ENCODE measurements at places on chromosomes 11 and 22.

- DNase-seq, result no peak
Observed at GRCh38 chr22:48528221-48528915, 1299.3 kb downstream of the BRD1 start.

- no peak for DNase-seq
Observed at GRCh38 chr11:12005476-12005875, 3.0 kb downstream of the DKK3 start.

GRCh38 chr11:76670485-76671236 lies at the start of gene LRRC32:
TSS of gene LRRC32 (minus strand) at chr11:76670747. CDS start at chr11:76665954, 4,793 bp downstream.
- peak; percentile 45 for DNase-seq

DNA sequence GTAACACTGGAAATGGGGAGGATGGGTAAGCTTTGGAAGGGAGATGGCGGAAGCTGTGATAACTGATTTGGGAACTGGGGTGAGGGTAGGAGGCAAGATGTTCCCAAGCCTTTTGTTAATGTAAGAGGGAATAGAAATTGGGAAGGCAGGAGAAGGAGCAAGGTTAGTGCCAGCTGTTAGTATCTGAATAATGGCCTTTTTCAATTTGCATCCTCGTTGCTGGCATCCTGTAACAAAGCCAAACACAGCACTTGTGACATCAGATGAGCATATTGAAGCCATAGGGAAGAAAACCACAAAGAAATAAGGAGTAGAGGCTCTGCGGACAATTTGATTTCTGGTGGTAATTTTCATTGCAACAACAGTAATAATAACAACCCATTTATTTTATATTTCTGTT lies 70.9 kb upstream of the CLMP start:
- no peak for DNase-seq

DNA sequence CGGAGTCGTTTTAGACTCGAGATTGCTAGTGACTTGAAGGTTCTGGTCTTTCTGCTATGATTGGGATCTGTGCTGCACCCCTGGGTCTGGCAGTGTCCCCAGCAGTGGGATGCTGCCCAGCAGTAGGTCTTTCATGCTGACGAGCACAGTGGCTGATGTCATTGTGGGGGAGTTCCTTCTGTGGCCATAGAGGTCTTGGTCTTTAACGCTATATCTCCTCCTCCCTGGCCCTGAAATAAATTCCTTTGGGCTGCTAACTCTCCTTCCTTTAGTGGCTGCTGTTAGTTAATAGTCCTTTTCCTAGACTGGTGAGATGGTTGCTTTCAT lies 136.3 kb downstream of the TEAD1 start:
- no peak for DNase-seq

DNA sequence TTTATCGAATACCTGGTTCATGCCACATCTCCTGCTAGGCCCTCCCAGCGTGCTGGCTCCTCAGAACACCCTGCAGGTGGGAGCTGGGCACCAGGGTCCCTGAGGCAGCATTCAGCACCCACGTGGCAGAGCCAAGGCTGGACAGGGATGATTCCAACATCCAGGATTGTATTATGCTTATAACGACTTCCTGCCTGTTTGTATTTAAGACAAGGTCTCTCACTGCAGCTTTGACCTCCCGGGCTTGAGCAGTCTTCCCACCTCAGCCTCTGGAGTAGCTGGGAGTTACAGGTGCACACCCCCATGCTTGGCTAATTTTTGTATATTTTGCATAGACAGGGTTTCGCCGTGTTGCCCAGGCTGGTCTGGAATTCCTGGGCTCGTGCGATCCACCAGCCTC lies 64.7 kb upstream of the WNT7B start:
- DNase-seq, result no peak

GRCh38 chr11:32838505-32839274 lies 9.0 kb downstream of the PRRG4 start:
- DNase-seq, result no peak

DNA sequence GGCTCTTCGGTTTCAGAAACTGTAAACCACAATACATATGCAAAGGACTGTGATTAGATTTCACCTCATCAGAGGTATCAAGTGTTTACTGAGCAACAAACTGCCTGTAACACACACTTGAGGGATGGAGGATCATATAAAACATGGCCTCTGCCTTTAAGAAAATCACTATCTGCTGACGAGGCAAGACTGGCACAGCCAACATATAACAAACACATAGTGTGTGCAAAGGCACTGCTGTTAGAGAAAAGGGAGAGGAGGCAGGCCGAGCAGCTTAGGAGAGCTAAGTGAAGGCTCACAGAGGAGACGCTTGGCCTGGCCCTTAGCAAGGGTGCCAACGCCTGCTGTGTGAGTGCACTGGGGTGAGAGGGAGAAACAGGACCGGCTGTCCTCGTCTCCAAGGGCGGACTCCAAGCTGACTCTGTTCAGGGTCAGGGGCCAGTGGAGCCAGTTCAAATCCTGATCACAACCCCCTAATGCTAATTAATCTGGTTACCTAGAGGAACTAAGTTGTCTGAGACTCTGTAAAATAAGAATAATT lies 48.2 kb downstream of the LRFN4 start:
- no peak for DNase-seq

DNA sequence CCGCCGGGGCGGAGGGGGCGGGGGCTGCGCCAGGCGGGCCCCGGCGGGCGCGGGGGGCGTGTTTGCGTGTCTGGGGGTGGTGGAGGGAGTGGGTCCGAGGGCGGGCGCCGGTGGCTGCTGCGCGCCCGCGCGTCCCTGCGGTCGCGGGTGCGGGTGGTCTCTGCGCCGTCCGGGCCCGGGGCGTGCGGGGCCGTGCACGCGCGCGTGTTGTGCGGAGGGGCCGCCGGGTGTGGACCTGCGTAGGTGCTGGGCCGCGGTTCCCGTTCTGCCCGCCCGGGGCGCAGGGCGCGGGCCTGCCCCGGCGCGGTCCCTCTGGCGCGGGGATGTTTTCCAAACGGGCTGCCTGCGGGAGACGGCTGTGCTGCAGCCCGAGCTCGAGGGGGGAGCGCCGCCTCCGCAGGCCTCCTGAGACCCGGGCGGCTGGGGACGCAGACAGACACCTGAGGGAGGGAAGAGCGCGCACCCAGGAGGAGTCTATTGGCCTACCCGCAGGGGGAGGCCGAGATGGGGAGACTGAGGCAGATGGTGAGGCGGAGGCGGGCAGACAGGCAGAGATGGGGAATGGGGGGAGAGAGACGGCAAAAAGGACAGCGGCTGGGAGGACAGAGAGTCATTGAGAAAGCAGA lies 442 bp downstream of the PELI3 start:
- peak; percentile 99 for DNase-seq
